ENCODE measurements at places on chromosomes 6 and 20. TPM values are rescaled to one million over a fixed set of nuclear protein-coding genes. Genes with fewer than 3 reads are reported as not detected.

Gene RAB23
- 21.0 TPM for total RNA-seq

Gene LINC00237
- 2.0 TPM for total RNA-seq

Gene FNDC11
- total RNA-seq: 2.8 TPM

Gene RIMS4
- 13.0 TPM for total RNA-seq

Gene SERPINB6
- 147 TPM for total RNA-seq

Gene SNAP91
- total RNA-seq: 1.2 TPM

Gene MRAP2
- 9.5 TPM for total RNA-seq

Gene RSPH3
- 6.8 TPM for total RNA-seq

Gene MYMX
- 3.3 TPM for total RNA-seq

Gene TMEM74B
- 2.8 TPM for total RNA-seq

Gene TPBG
- total RNA-seq: 33.1 TPM

Gene MOG
- not detected for total RNA-seq

Gene ESR1
- total RNA-seq: not detected

Gene CAGE1
- 0.11 TPM for total RNA-seq

Gene MDFI
- 57.3 TPM for total RNA-seq

Gene SNRPB2
- total RNA-seq: 83.8 TPM

DNA sequence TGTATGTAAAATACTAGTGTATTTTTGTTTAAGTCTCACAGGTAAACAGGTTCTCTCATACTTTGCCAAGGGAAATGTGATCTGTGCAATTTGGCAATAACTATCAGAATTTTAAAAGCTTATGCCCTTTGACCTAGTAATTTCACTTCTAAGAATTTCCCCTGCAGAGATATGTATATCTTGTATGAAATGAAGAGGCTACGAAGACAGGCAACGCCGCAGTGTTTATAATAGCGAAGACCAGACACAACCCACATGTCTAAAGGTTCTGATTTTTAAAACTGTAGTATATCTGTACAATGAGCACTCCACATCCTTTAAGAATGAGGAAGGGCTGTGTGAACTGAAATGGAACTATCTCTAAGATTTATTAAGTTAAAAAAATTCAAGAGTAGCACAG, 7.5 kb downstream of the TRAF3IP2 start:
- H3K27ac ChIP-seq: no peak overlapping the region
- peaks cover 9% of the 10 kb centered on the region for H3K4me1 ChIP-seq
- no peak for DNase-seq
- no peaks in the 10 kb centered on the region for H3K36me3 ChIP-seq

DNA sequence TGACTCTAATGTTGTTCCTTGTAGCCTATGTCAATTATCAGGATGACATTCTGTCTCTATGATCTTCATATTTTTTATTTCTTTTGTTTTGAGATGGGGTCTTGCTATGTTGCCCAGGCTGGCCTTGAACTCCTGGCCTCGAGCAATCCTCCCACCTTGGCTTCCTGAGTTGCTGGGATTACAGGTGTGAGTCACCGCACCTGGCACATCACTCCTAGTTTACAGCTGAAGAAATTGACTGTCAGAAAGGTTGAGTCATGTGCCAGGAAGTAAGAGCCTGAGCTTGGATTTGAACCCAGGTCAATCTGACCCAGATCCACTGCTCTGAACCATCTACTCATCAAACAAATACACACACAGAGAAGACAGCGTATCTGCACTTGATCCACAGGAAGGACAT, 14.4 kb downstream of the PPP1R3G start:
- H3K4me3 ChIP-seq: no peak overlapping the region
- no peak overlapping the region for H3K27ac ChIP-seq
- H3K36me3 ChIP-seq: no peaks in the 10 kb centered on the region
- H3K27me3 ChIP-seq: no peaks in the 10 kb centered on the region
- DNase-seq: no peak

- H3K4me3 ChIP-seq: no peak overlapping the region
- peaks cover 90% of the 10 kb centered on the region for H3K36me3 ChIP-seq
- H3K27me3 ChIP-seq: no peaks in the 10 kb centered on the region
- no peak for DNase-seq
- H3K27ac ChIP-seq: no peak overlapping the region
Observed at GRCh38 chr6:13303668-13304017, 24.7 kb downstream of the TBC1D7 start.

GRCh38 chr20:49612127-49612738, 44.3 kb upstream of the PTGIS start:
- no peak for DNase-seq
- peaks cover 11% of the 10 kb centered on the region for H3K27me3 ChIP-seq
- no peak overlapping the region for H3K27ac ChIP-seq
- H3K4me1 ChIP-seq: no peaks in the 10 kb centered on the region
- H3K4me3 ChIP-seq: no peak overlapping the region
- H3K36me3 ChIP-seq: no peaks in the 10 kb centered on the region

GRCh38 chr6:137261761-137262160, 42.6 kb upstream of the IFNGR1 start:
- no peak overlapping the region for H3K27ac ChIP-seq
- DNase-seq: no peak
- H3K4me1 ChIP-seq: no peaks in the 10 kb centered on the region
- H3K27me3 ChIP-seq: no peaks in the 10 kb centered on the region
- H3K36me3 ChIP-seq: no peaks in the 10 kb centered on the region
- H3K4me3 ChIP-seq: no peak overlapping the region

DNA sequence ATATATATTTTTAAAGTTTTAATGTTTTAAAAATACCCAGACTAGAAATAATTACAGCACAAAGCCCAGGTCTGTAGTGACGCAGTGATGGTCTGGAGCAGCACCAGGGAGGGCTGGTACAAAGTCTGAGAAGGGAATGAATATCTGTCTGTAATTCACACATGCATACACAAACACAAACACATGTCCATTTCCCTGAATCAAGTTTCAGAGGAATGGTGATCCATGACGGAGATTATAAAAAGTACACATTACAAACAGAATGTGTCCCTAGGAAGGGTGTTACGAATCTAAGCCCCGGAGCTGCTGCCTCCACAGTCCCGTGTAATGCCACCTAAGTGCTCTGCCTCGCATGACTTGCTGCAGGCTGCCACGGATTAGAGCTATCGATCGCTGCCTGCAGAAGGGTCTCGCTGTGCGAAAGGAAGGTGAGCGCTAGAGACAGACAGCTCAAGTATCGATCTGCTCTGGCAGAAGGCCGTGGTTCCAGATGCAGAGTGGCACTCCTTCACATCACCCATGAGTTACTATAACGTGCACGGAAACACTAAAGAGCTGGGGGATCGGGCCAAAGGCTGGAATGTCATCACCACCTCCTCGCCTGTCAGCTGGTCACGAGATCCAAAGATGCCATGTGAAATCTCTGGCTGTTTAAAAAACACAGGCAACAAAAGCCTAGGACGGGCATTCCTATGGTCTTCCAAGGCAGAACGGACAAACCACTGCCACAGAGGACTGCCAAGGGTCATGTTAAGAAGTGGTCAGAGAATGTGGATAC, 87.1 kb downstream of the INSM1 start:
- no peak overlapping the region for H3K27ac ChIP-seq
- no peaks in the 10 kb centered on the region for H3K27me3 ChIP-seq
- H3K36me3 ChIP-seq: no peaks in the 10 kb centered on the region
- H3K4me3 ChIP-seq: no peak overlapping the region
- H3K4me1 ChIP-seq: no peaks in the 10 kb centered on the region

DNA sequence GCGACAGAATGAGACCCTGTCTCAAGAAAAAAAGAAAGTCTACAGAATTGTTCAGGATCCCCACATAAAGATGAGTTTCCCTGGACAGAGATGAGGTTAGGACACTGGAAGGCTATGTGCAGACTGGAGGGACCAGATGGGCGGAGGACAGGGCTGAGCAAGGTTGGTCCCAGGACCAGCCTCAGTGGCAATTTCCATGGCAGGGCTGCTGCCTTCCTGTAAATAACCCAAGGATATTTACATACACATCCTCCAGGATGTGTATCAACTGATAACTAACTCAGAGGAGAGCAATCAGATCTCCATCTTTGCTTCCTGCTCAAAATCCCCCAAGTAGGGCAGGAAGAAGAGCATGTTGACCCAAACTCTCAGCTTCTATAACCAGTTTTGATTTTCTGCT, 58.8 kb downstream of the RSPH3 start:
- no peaks in the 10 kb centered on the region for H3K36me3 ChIP-seq
- no peak overlapping the region for H3K27ac ChIP-seq
- no peaks in the 10 kb centered on the region for H3K27me3 ChIP-seq

DNA sequence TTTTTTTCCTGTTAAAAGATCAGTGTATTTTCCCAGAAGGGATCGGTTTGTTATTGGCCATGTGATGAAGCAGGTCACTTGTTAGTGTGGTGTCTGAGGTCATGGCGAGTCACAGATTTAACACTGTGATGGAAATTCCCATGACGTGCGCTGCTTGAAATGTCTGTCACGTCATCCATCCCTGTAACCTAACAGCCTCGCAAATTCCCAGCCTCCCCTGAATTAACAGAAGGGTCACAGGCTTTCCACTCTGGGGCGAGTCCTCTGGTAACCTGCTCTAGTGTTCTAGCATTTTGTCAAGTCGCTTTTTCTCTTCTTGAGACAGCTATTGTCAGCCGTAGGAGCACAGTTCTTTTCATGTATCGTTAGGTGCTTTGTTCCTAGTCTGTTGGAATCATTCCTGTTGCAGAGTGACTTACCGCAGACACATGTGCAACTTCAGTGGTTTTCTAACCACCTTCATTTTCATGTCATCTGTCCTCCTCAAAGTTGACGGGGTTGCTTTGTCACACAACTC, 137.2 kb downstream of the MAP3K4 start:
- no peak overlapping the region for H3K4me3 ChIP-seq
- no peaks in the 10 kb centered on the region for H3K4me1 ChIP-seq
- H3K36me3 ChIP-seq: peaks cover 89% of the 10 kb centered on the region
- DNase-seq: no peak

- no peak overlapping the region for H3K27ac ChIP-seq
- peaks cover 16% of the 10 kb centered on the region for H3K36me3 ChIP-seq
- DNase-seq: no peak
- no peaks in the 10 kb centered on the region for H3K27me3 ChIP-seq
- H3K4me3 ChIP-seq: no peak overlapping the region
Observed at GRCh38 chr6:100806296-100806695, 74.8 kb downstream of the ASCC3 start.

- no peaks in the 10 kb centered on the region for H3K36me3 ChIP-seq
- no peak for DNase-seq
- peaks cover under 1% of the 10 kb centered on the region for H3K4me1 ChIP-seq
Observed at GRCh38 chr6:40392589-40392988, 194.6 kb downstream of the LRFN2 start.

DNA sequence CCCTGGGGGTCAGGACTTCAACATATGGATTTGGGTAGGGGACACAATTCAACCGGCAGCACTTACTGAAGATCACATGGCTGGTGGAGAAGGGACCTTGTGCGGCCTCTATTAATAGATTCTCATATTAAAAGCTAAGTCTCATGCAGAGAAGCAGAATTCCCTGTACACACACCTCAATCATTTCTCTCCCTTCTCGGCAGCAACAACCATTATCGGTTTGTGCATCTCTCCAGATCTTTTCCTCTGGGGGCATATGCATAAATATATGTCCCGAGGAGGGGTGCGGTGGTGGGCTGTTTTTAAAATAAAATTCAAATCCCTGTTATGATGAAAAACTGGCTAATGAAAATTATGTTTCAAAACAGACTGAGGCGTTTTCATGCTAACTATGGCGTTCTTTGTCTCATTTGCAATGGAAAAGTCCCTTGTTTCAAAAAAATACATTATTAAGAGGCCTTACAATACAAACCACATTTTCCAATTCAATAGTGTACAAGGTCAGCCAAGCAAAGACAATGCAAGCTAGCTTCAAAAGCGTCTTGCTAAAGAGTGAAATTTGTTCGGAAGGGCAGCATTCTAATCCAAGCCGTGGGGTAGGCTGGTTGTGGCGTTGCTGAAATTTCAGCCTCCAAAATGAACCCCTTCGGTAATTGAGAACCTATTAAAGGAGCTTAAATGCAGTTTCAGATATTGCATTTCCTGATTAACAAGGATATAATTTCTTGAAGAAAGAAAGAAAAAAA, 17.3 kb downstream of the APCDD1L start:
- DNase-seq: no peak
- no peaks in the 10 kb centered on the region for H3K36me3 ChIP-seq
- no peaks in the 10 kb centered on the region for H3K27me3 ChIP-seq
- no peak overlapping the region for H3K4me3 ChIP-seq
- H3K27ac ChIP-seq: no peak overlapping the region

- H3K4me1 ChIP-seq: peaks cover 2% of the 10 kb centered on the region
- H3K36me3 ChIP-seq: no peaks in the 10 kb centered on the region
- no peak overlapping the region for H3K4me3 ChIP-seq
- H3K27me3 ChIP-seq: no peaks in the 10 kb centered on the region
- H3K27ac ChIP-seq: no peak overlapping the region
Observed at GRCh38 chr20:45353746-45354145, 5.5 kb upstream of the SDC4 start.

GRCh38 chr6:32713241-32713640, 27.9 kb upstream of the HLA-DQA2 start:
- DNase-seq: no peak
- H3K36me3 ChIP-seq: no peaks in the 10 kb centered on the region
- H3K27me3 ChIP-seq: no peaks in the 10 kb centered on the region
- H3K27ac ChIP-seq: no peak overlapping the region
- no peak overlapping the region for H3K4me3 ChIP-seq

- no peaks in the 10 kb centered on the region for H3K4me1 ChIP-seq
- DNase-seq: no peak
- H3K27me3 ChIP-seq: no peaks in the 10 kb centered on the region
- no peak overlapping the region for H3K4me3 ChIP-seq
Observed at GRCh38 chr6:18242062-18242851, 22.1 kb downstream of the DEK start.

DNA sequence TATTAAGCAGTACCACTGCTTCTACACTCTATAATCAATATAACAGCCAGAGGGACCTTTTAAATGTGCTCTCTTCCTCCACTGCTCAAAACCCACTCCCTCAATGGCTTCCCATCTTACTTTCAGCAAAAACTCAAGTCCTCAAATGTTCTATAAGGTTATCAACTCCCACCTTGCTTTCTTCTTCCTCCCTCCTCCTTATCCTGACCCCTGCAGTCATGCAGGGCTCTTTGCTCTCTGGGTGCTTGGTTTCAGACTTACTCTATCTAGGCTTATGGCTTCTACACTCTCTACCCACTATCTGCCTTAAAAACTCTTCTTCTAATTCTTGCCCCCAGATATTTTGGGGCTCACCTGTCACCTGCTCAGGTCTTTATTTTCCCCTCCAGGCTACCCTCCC, 5.3 kb downstream of the ARHGAP18 start:
- H3K4me1 ChIP-seq: peaks cover 15% of the 10 kb centered on the region
- H3K27ac ChIP-seq: no peak overlapping the region
- DNase-seq: no peak
- H3K36me3 ChIP-seq: no peaks in the 10 kb centered on the region

- H3K27me3 ChIP-seq: no peaks in the 10 kb centered on the region
- peaks cover 4% of the 10 kb centered on the region for H3K4me1 ChIP-seq
- H3K27ac ChIP-seq: no peak overlapping the region
- H3K36me3 ChIP-seq: no peaks in the 10 kb centered on the region
Observed at GRCh38 chr6:82906489-82906888, 159.2 kb downstream of the UBE3D start.

GRCh38 chr6:132728616-132729015, 14.8 kb upstream of the VNN1 start:
- no peak overlapping the region for H3K4me3 ChIP-seq
- no peaks in the 10 kb centered on the region for H3K4me1 ChIP-seq
- H3K36me3 ChIP-seq: no peaks in the 10 kb centered on the region
- no peak overlapping the region for H3K27ac ChIP-seq
- no peaks in the 10 kb centered on the region for H3K27me3 ChIP-seq
- DNase-seq: peak; percentile 68

GRCh38 chr6:168301648-168302398, 17.8 kb downstream of the DACT2 start:
- peaks cover 11% of the 10 kb centered on the region for H3K4me1 ChIP-seq
- DNase-seq: peak; percentile 89
- no peaks in the 10 kb centered on the region for H3K27me3 ChIP-seq
- H3K36me3 ChIP-seq: peaks cover 4% of the 10 kb centered on the region

- no peaks in the 10 kb centered on the region for H3K4me1 ChIP-seq
- no peaks in the 10 kb centered on the region for H3K36me3 ChIP-seq
- no peak for DNase-seq
- H3K4me3 ChIP-seq: no peak overlapping the region
- H3K27ac ChIP-seq: no peak overlapping the region
Observed at GRCh38 chr6:101883505-101883904, 490.0 kb downstream of the GRIK2 start.

All from endodermal cell (in vitro differentiated cells).